ENCODE measurements at places on chromosomes 1 and 21. TPM values are rescaled to one million over a fixed set of nuclear protein-coding genes. Genes with fewer than 3 reads are reported as not detected.

DNA sequence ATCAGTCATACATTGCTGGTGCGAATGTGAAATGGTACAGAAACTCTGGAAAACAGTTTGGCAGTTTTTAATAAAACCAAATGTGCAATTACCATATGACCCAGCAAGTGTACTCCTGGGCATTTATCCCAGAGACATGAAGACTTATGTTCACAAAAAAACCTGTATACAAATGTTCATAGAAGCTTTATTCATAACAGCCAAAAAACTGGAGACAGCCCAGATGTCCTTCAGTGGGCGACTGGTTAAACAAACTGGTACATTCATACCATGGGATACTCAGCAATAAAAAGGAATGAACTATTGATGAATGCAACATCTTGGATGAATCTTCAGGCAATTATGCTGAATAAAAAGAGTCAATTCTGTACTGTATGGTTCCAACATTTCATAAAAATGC is 97.8 kb downstream of the DTL start:
- DNase-seq = no peak
- no peaks in the 10 kb centered on the region for H3K27me3 ChIP-seq
- no peak overlapping the region for H3K4me3 ChIP-seq
- peaks cover 2% of the 10 kb centered on the region for H3K4me1 ChIP-seq
- no peak overlapping the region for H3K27ac ChIP-seq

DNA sequence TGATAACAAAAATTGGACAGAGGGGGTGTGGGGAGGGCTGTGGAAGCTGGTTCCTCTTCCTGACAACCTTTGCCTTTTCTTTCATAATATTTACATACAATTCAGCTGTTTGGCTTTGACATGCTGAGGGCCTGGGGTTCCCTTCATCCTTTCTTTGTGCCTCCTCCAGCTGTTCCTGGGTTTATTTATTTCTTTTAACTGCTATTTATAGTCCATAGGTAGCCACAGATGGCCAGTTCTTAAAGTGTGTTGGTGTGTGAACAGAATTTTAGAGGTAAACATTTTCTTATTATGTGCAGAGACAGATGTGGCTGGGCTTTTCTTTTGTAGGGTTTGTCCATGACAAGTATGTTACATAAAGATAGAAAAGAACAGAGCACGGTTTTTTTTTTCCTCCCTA is 34.1 kb upstream of the CNIH3 start:
- H3K4me1 ChIP-seq = no peaks in the 10 kb centered on the region
- H3K27me3 ChIP-seq = peaks cover 26% of the 10 kb centered on the region
- H3K4me3 ChIP-seq = no peak overlapping the region
- no peak for DNase-seq
- H3K36me3 ChIP-seq = no peaks in the 10 kb centered on the region
- no peak overlapping the region for H3K27ac ChIP-seq

The FAAH gene
- 2.4 TPM for total RNA-seq

The NFYC gene
- total RNA-seq = 66.0 TPM

GRCh38 chr1:34696230-34696629 is 58.6 kb upstream of the GJB5 start:
- no peak overlapping the region for H3K4me3 ChIP-seq
- peaks cover 2% of the 10 kb centered on the region for H3K27me3 ChIP-seq
- no peak for DNase-seq
- H3K4me1 ChIP-seq = no peaks in the 10 kb centered on the region
- no peaks in the 10 kb centered on the region for H3K36me3 ChIP-seq

DNA sequence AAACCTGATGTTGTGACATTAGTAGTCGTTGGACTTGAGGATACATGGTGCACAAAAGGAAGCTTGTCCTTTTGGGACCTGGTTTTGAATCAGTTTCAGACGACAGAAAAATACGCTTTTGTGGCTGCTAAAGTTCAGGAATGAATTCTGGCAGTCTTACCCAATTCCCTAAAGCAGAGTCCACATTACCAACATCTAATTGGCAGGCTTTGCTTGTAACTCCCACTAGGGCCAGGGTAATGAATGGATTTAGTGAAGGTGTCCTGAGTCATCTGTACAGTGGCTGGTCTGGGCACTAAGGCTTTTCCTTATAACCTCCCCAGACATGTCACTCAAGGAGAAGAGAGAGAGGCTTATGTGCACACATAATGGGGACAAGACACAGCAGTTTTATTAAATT is 66.2 kb upstream of the RNPC3 start:
- no peak overlapping the region for H3K27ac ChIP-seq
- no peaks in the 10 kb centered on the region for H3K27me3 ChIP-seq
- H3K4me1 ChIP-seq = no peaks in the 10 kb centered on the region
- no peak overlapping the region for H3K4me3 ChIP-seq
- no peak for DNase-seq
- H3K36me3 ChIP-seq = no peaks in the 10 kb centered on the region

GRCh38 chr1:80917225-80917624 is 883.5 kb upstream of the ADGRL2 start:
- no peaks in the 10 kb centered on the region for H3K4me1 ChIP-seq
- no peak for DNase-seq
- no peak overlapping the region for H3K4me3 ChIP-seq
- H3K36me3 ChIP-seq = no peaks in the 10 kb centered on the region
- H3K27ac ChIP-seq = no peak overlapping the region

- H3K36me3 ChIP-seq = peaks cover 61% of the 10 kb centered on the region
- DNase-seq = no peak
- H3K4me3 ChIP-seq = peak overlapping the region; percentile 94
- peaks cover 28% of the 10 kb centered on the region for H3K4me1 ChIP-seq
Measured at GRCh38 chr1:23366598-23366997, 3.0 kb downstream of the ZNF436 start.
